C1 segment of cervical spinal cord (tissue), 14 donors: ENCODE measurements at places on chromosomes 3 and 15.

- no peak for DNase-seq
Observed at GRCh38 chr3:166444756-166445155, 607.5 kb upstream of the BCHE start.

GRCh38 chr15:60222404-60222803 lies 175.4 kb downstream of the ANXA2 start:
- no peak for DNase-seq

- DNase-seq: no peak
Observed at GRCh38 chr15:100255644-100256043, 86.1 kb downstream of the ADAMTS17 start.

DNA sequence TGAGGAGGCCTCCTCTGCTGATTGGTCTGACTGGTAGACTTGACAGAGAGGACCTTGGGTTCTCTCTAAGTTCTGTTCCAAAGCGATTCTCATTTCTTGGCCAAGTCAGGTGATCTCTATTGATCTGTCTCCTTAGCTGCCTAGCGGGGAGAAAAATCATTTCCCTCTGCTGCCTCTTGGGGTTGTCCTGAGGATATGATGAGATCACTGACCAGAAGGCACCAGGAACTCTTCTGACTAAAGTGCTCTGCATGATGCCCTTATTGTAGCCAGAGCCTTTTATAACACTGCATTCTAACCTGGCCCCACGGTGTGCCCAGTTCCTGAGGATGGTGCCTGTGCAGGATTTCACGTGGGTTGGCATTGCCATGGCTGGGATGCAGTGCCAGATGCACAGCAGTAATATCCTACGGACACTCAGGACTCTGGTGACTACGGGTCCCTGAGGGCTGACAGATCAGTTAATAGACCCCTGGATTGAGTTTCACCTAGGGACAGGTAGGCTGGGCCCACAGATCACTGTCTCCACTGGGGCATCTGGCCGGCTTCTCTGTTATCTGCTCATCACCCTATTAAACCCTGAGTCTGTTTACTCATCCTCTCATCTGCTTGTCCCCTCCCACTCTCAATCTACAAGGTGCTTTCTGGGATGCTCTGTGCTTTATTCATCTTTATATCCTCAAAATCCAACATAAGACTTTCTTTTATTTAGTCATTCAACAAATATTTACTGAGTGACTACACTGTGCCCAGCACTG lies 3.9 kb upstream of the HEG1 start:
- DNase-seq: no peak

- no peak for DNase-seq
Observed at GRCh38 chr15:72604794-72605193, 49.7 kb upstream of the GOLGA6B start.

DNA sequence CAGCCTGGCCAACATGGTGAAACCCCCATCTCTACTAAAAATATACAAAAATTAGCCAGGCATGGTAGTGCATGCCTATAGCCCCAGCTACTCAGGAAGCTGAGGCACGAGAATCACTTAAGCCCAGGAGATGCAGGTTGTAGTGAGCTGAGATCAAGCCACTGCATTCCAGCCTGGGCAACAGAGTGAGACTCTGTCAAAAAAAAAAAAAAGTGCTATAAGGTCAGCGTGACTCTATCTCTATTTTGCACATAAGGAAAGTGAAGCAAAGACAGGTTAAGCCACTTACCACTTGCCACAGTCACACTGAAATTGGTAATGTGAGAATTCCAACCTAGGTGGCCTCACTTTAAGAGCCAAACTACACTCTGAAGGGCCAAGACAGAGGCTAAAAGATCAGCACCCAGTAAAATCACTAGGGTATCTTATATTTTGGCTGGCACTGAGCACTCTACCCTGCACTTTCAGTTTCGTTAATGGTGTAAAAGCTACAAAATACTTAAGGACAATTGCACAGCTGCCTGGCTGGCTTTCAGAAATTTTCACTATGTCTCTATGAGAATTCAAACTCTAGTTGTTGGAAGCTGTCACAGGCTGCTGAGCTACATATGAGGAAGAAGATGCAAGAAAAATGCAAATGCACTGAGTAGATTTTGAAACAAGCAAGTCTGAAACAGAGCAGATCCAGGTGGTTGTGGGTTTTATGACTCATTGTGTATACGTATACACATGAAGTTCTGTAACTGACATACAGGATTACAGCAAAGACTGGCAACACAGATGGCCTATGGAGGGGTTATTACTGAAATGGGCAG lies 32.7 kb downstream of the TRANK1 start:
- no peak for DNase-seq

- DNase-seq: no peak
Observed at GRCh38 chr3:136512381-136512780, 239.8 kb downstream of the STAG1 start.

DNA sequence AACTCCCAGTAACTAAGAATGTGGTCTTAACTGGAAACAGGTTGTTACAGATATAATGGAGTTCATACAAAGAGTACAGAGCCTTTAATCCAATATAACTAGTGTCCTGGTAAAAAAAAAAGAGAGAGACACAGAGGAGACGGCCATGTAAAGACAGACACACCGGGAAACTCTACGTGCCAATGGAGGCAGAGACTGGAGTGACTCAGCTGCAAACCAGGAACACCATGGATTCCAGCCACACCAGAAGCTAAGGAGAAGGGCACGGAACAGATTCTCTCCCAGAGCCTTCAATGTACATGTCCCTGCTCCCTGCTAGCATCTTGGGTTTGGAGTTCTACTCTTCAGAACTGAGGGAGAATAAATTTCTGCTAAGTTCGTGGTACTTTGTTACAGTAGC lies 4.5 kb downstream of the RNF168 start:
- no peak for DNase-seq

- DNase-seq: no peak
Observed at GRCh38 chr3:171396048-171396447, 64.2 kb downstream of the TNIK start.

DNA sequence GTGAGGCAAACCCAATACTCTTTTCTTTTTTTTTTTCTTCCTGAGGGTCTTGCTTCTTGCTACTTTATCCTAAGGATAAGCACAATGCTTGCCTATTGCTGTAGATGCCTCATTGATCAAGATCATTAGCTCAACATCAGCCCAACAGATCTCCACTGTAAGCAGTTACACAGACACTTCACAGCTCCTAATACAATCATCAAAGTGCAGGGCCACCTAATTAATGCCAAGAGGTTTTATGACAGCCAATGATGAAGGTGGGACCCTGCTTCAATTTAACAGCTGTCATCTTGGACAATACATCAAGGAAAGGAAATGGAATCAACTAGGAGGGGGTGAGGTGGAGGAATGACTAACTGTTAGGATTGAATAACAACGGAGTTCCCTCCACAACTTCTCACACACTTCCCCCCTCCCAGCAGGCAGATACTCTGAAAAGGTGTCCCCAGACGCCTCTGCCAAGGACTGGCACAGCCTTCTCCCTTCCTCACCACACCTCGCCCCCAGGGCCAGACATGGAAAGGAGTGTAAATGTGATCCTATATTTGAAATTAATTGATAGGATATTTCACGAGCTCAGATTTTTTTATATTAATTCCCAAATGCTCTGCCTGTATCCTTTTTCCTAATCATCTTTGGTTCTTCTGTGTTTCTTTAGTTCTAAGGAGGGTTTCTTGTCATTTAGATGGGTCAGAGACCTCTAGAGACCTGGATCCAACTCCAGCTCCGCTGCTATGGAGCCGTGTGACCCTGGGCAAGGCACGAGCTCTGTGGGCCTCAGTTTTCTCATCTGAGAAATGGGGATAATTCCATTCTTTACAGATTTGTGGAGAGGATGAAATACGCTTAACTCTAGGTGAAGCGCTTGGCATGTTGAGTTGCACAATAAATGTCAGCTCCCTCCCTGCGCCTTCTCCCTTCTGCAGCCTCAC lies 1.2 kb downstream of the DCLK3 start:
- DNase-seq: no peak

DNA sequence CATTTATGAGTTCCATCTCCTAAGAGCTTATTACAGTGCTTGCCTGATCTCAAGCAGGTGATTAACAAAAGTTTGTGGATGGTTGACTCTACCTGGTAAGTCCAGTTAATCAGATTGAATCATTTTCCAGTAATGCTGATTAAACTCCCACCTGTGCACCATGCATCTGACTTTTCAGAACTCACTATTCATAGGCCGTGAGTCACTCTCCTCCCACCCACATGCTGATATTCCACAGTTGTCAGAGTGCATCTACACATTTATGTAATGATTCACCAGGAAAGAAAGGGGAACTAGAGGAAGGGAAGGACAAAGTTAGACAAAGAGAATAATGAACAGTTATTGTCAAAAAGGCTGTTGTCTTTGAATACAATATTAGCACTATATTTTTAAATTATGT lies 106.2 kb upstream of the UBE3A start:
- no peak for DNase-seq

- DNase-seq: no peak
Observed at GRCh38 chr3:58163234-58163633, 47.5 kb downstream of the DNASE1L3 start.

DNA sequence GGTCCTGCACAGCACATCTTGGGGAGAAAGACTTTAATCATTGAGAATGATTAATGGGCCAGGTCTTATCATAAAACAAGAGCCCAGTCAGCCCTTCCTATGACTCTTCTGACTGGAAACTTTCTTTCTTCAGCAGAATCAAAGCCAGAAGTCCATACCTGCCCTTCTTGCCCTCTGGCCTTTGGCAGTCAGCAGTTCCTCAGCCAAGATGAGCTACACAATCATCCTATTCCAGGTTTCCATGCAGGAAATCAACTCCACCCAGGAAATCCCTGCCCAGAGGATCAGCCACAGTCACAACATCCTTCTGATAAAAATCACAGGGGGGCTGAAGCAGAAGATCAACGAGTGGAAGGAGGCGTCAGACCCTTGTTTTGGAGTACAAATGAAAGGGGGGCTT lies 26.9 kb downstream of the ZNF589 start:
- DNase-seq: no peak

DNA sequence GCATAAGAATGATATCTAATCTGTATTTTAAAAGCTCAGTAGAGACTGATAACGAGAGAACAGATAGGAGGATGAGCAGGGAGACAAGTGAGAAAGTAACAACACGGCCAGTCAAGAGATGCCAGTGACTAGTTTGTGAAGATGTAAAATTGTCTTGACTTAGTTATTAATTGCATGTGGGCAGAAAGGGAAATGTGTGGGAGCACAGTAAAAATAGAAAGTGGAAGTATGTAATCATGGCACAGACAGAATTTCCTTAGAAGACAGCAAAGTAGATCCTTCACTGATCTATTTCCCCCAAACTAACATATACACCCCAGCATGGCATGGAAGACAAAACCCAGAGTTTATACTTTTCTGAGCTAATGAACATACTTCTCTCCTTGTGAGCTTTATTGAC lies 344.5 kb downstream of the FGF12 start:
- no peak for DNase-seq

GRCh38 chr3:67739851-67740250 lies 85.4 kb upstream of the SUCLG2 start:
- no peak for DNase-seq

DNA sequence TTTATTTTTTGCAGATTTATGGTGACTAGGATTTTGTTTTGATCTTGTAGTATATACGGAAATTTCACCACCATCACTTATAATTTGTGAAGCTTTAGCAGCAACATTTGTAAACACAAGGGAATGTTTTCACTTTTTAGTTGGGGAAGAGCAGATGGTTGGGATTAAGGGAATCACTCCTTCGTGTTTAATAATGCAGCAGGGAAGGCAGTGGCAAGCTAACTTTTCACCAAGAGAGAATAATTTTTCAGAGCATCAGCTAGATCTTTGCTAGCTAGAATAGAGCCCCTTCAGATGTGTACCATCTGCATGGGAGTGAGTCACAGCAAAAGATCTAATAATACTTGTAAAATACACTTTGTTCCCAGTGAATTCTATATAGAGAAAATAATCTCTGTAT lies 632.7 kb downstream of the CADM2 start:
- no peak for DNase-seq

DNA sequence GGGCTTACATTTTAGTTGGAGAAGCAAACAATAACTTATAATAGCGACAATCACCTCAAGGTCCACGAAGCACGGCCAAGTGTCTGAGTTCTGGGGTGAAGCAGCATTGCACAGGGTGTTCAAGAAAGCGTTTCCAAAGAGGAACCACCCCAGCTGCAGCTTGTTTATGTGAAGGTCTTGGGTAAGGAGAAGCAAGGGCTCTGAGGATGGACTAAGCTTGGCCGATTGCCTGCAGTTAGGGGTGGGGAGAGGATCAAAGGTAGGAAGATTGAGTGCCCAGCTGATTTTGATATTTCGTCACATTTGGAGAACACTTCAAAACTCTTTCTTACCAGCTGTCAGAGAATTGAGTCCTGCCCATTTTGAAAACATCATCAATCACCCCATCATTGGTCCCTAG lies 321.6 kb upstream of the DNAJC19 start:
- no peak for DNase-seq

DNA sequence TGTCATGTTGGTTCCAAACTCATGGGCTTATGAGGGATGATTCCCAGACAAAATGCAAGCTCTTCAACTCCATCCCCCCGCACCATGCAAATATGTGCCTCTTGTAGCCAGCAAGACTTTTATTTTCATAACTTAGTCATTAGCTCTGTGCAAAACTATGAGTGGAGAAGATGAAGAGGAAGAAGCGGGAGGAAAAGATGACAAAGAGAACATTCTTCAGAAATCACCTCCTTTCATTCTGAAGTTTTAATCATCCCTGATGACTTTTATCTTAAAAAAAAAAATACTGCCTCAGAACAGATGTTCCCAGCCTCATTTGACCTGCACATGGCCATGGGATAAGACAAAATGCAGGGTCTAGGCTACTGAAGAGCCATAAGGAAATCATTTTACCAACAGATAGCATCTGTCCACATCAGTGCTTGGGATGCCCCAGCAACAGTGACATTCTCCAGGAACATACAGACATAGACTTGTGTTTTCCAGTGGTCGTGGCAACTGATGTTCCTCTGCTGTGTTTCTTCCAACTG lies 145.5 kb downstream of the WNT5A start:
- DNase-seq: no peak

DNA sequence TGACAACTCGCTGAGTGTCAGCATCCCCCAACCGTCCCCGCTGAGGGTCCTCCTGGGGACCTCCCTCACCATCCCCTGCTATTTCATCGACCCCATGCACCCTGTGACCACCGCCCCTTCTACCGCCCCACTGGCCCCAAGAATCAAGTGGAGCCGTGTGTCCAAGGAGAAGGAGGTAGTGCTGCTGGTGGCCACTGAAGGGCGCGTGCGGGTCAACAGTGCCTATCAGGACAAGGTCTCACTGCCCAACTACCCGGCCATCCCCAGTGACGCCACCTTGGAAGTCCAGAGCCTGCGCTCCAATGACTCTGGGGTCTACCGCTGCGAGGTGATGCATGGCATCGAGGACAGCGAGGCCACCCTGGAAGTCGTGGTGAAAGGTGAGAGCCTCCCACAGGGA lies 35.4 kb downstream of the ACAN start:
- DNase-seq: no peak

GRCh38 chr15:91879158-91879557 lies 25.6 kb downstream of the SLCO3A1 start:
- DNase-seq: no peak
